ENCODE measurements at places on chromosomes 3 and 15. TPM values are rescaled to one million over a fixed set of nuclear protein-coding genes. Genes with fewer than 3 reads are reported as not detected.
A peak's percentile ranks its signal among the peaks of the same experiment; 100 is the strongest.

TMEM212 gene
- not detected for total RNA-seq

DNA sequence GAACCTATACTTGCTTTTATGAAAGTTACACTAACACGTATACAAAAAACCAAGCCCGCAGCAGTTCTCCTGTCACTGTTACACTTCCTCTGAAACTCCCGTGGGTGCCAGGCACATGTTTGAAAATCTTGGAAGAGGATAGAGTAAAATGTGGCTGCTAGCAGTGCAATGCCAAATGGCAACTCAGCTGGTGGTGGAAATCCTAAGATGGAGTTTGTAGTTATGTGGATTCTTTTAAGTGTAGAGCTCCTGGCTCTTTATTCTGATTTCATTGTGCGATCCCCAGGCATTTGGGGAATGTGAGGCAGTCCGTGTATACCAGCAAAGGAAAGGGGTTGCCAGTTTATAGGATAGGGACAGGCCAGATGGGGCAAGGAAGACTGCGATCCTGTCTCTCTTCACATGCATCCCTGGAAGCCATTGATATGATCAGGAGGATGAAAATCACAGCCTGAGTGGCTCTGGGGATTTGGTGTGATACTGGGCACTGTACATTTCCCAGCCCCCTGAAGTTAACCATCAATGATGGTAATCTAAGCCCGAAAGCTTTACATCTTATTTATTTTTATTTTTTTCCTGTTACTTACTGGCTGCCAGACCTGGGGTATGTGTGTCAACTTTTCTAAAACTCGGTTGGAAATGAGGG lies 1.1 kb downstream of the STAC start:
- no peaks in the 10 kb centered on the region for H3K4me1 ChIP-seq
- H3K27me3 ChIP-seq, result no peaks in the 10 kb centered on the region
- H3K27ac ChIP-seq, result peak overlapping the region; percentile 19
- peak overlapping the region; percentile 61 for H3K4me3 ChIP-seq
- no peak for DNase-seq

- H3K4me1 ChIP-seq, result no peaks in the 10 kb centered on the region
- H3K27ac ChIP-seq, result no peak overlapping the region
- H3K4me3 ChIP-seq, result no peak overlapping the region
- DNase-seq, result no peak
Measured at GRCh38 chr3:179436517-179436916, 14.8 kb downstream of the GNB4 start.

- H3K4me1 ChIP-seq, result no peaks in the 10 kb centered on the region
- DNase-seq, result no peak
- H3K36me3 ChIP-seq, result no peaks in the 10 kb centered on the region
- H3K27me3 ChIP-seq, result no peaks in the 10 kb centered on the region
- no peak overlapping the region for H3K4me3 ChIP-seq
Measured at GRCh38 chr3:12752809-12753208, 6.2 kb downstream of the TMEM40 start.

GRCh38 chr15:99307735-99308134 lies 56.5 kb downstream of the LRRC28 start:
- no peaks in the 10 kb centered on the region for H3K4me1 ChIP-seq
- H3K27ac ChIP-seq, result peak overlapping the region; percentile 72
- no peak overlapping the region for H3K4me3 ChIP-seq

GRCh38 chr15:54577476-54578250 lies 599.4 kb downstream of the UNC13C start:
- no peak overlapping the region for H3K4me3 ChIP-seq
- no peaks in the 10 kb centered on the region for H3K27me3 ChIP-seq
- H3K36me3 ChIP-seq, result no peaks in the 10 kb centered on the region
- H3K4me1 ChIP-seq, result no peaks in the 10 kb centered on the region
- no peak for DNase-seq

- H3K27me3 ChIP-seq, result no peaks in the 10 kb centered on the region
- no peaks in the 10 kb centered on the region for H3K36me3 ChIP-seq
- no peak overlapping the region for H3K4me3 ChIP-seq
- no peaks in the 10 kb centered on the region for H3K4me1 ChIP-seq
- no peak for DNase-seq
Measured at GRCh38 chr3:115388166-115388565, 235.1 kb upstream of the GAP43 start.

DNA sequence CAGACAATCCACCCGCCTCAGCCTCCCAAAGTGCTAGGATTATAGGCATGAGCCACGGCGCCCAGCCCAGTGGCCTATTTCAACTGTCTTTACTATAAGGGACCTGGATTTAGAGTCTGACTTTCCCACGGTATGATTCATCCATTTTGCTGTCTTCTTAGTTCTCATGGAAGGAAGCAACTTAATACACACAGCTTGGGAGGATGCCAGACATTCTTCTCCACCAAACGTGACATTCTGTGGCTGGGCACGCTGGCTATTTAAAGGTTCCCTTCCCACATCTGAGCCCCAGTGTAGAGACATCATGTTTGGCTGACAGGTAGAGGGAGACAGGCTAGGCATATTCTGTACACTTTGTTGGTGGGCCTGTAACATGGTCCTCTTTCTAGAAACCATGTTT lies 26.2 kb downstream of the FAM43A start:
- DNase-seq, result no peak
- H3K4me3 ChIP-seq, result no peak overlapping the region
- H3K36me3 ChIP-seq, result no peaks in the 10 kb centered on the region

- H3K27me3 ChIP-seq, result no peaks in the 10 kb centered on the region
- H3K27ac ChIP-seq, result no peak overlapping the region
- H3K36me3 ChIP-seq, result no peaks in the 10 kb centered on the region
- no peak overlapping the region for H3K4me3 ChIP-seq
- DNase-seq, result no peak
Measured at GRCh38 chr3:105505170-105505569, 138.5 kb downstream of the ALCAM start.

- H3K27me3 ChIP-seq, result no peaks in the 10 kb centered on the region
- H3K36me3 ChIP-seq, result no peaks in the 10 kb centered on the region
- no peak overlapping the region for H3K4me3 ChIP-seq
- no peak for DNase-seq
Measured at GRCh38 chr15:63015618-63016017, 26.9 kb upstream of the TPM1 start.

All from breast epithelium (tissue), 4 donors.